Kidney tubule cell (primary cell): ENCODE measurements at places on chromosomes 13 and 19.

GRCh38 chr13:26819046-26819445 lies 58.5 kb upstream of the GPR12 start:
- no peak for DNase-seq

DNA sequence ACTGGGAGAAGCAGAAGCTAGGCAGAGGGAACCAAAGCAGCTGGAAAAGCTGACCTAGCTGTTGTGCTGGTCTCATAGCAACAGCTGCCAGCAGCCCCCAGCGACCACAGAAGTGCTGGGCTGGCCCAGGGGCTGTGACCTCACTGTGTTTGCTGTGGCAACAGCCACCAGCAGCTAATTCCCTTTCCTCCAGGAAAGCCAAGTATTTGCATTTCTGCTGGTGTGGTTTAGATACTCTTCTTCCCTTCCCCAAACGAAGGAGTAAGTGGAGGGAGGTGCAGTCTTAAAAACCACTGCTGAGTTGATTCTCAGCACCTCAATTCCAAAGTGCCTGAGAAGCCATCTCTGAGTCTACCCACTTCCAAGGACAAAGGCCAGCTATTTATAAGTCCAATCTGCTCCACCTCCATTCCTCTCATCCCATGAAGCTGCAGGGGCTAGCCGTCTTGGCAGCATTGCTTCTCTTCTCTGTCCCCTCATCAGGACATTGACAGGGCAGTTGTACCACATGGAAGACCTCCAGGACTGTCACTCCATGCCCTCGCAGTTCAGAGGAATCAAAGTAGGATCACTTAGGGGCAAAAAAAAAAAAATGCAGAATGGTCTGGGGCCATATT lies 11.5 kb upstream of the CCDC97 start:
- peak; percentile 77 for DNase-seq

GRCh38 chr13:113043931-113044330 lies 61.7 kb upstream of the F7 start:
- no peak for DNase-seq

GRCh38 chr13:108427355-108427754 lies 157.8 kb downstream of the TNFSF13B start:
- DNase-seq: no peak

DNA sequence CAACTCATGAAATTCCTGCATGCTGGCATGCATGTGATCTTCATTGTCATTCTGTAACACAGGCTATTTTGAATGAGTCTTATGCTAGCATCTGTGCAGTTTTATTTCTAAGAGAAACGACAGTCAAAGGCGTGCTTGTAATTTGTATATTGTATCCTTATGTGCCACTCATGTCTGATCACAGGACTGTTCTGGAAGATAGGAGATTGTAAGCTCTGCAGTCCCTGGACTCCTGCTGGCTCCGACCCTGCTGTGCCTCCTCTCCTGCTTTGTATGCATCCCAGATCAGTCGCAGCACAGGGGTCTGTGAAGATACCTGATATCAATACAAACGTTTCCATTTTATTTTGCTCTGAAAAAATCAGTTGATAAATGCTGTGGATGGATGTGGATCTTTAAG lies 653.1 kb downstream of the LIG4 start:
- no peak for DNase-seq

DNA sequence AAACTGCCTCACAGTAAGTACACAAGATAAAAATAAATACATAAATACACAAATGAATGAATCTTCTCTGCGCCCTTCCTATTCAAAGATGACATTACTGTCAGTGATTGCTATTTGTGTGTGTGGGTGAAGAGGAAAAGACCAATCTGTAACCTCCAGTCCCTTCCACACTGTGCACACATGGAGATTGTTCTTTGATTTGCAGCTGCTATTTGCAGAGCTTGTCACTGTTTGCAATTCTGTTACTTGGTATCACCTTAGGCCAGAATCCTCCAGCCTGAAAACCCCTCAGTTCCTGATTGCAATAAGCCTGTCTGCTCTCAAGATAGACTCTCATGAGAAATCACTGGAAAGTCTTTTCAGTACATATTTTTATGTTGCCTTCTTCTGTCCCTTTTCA lies 1314.9 kb downstream of the PCDH9 start:
- DNase-seq: no peak

GRCh38 chr13:61406275-61406674 lies 9.4 kb downstream of the PCDH20 start:
- peak; percentile 5 for DNase-seq

- no peak for DNase-seq
Observed at GRCh38 chr19:49200238-49200862, 42.8 kb downstream of the TRPM4 start.

DNA sequence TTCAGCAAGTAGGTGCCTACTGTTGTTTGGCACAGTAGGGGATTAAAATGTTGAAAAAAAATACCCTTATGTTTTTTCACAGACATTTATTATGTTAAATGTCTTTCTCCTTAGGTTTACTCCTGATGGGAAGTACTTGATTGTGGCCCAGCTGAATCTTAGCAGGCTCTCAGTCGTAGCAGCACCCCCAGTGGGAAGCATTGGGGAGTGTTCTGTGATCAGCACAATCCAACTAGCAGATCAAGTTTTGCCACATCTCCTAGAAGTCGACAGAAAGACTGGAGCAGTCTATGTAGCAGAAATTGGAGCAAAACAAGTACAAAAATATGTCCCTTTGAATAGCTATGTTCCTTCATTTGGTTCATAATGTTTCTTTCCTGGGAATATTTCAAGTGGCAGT lies 9.3 kb downstream of the NHLRC3 start:
- DNase-seq: no peak

GRCh38 chr19:9531933-9532332 lies 6.5 kb downstream of the ZNF426 start:
- DNase-seq: peak; percentile 64

DNA sequence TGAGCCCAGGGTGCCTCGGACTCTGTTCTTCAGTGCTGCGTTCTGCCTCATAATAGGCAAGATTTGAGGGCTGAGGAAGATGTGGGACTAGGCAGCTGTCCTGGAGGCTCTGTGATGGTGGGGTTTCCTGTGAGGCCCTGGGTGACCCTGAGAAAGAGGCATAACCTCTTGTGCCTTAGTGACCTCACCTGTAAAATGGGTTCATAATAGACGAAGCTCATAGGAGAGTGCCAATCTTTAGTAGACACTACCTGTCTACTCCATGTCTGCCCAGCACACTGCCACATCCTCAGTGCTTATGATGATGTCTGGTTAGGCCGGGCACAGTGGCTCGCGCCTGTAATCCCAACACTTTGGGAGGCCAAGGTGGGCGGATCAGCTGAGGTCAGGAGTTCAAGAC lies 23.4 kb downstream of the RRAS start:
- no peak for DNase-seq

DNA sequence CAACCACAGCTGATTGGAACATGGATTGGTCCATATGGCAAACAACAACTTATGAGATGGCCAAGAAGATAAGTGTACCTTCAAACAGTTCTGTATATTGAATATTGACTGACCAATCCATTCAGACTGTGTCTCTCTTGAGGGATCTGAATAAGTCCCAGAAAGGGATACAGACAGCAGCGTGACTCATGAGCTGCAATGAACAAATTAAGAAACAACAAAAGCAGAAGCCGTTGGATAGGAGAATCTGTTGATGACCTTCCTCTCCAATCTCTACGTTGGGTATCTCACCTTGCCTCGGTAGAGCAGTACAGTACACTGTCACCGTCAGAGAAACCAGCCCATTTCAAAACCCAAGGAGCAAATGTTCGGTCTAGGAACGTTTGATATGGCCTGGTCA lies 21.3 kb downstream of the MBD3L2B start:
- no peak for DNase-seq

GRCh38 chr19:14377883-14378328 lies 3.3 kb upstream of the ADGRE5 start:
- DNase-seq: no peak

- DNase-seq: no peak
Observed at GRCh38 chr19:15529774-15530372, 21.5 kb downstream of the CYP4F22 start.

DNA sequence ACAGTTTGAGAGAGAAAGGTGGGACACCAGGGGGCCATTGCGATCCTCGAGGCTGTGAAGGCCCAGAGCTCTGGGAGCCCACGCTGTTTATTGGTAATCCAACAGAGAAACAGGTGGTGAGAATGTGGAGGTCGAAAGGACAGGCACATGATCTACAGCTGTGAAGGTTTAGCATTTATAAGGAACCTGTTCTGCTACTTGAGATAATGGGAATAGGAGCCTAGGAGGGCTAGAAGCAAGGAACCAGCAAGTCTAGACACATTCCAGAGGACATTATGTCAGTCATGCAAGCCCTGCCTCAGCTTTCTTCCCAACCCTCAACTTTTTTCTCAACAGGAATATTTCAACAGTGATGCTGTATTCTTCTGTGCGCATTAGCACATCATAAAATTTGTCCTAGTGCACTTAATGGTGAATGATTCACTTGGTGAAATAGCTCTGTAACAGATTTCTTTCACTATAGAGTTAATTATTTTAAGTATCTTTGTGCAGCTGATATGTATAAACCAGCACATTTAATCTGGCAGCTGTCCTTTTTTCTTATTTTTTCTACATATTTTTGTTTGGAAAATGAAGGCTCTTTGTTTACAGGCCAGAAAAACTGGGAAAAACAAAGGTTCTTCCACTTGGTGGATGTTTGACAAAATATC lies 25.4 kb downstream of the ZNF90 start:
- DNase-seq: peak; percentile 91

DNA sequence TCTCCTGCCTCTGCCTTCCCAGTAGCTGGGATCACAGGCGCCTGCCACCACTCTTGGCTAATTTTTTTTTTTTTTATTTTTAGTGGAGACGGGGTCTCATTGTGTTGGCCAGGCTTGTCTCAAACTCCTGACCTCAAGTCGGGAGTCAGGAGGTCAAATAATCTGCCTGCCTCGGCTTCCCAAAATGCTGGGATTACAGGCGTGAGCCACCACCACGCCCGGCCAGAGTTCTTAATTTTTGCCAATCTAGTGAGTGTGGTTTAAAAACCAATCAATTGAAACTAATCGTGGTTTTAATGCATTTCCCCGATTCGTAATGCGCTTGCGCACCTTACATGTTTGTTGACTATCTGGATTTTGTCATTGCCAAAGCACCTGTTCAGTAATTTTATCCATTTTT lies 37.0 kb downstream of the SKA3 start:
- no peak for DNase-seq

DNA sequence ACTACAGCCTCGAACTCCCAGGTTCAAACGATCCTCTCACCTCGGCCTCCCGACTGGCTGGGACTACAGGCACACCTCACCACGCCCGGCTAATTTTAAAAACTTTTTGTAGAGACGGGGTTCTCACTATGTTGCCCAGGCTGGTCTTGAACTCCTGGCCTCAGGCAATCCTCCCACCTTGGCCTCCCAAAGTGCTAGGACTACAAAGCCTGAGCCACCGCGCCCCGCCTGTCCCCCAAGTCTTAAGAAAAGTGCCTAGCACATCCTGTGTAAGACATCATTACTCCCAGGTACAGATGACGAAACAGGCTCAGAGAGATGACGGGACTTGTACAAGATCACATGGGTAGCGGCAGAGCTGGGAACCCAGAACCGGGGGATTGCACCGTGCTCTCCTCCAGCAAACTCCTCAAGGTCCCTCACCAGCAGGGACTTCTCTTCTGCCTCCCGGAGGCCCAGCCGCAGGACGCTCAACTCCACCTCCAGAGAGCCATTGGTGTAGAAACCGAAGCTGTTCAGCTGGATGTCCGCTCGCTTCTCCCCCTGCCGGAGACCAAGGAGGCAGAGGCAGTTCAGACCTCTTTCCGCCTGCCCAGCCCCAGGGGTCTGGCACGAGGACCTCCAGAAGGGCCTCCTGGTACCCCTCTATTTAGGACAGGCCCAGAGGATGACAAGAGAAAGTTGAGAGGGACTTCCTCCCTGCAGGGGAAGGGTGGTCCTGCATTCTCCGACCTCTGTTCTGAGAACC lies 1.0 kb downstream of the GPR108 start:
- peak; percentile 88 for DNase-seq

DNA sequence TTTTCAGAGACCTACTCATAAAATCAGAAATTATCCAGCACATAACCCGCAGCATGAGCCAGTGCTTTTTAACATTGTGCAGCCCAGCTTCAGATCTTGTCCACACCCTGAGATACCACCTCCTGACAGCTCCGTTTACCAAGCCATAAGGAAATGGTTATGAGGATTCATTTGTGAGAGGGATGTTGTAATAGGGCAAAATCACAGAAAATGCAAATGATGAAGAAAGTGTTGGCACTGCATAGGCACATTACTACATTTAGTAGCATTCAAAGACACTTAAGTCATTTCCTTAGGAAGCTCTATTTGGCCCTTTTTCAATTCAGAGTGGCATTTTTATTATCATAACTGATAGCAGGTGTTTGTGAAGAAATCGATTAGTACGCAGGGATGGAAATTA lies 277.5 kb downstream of the DNAJC15 start:
- no peak for DNase-seq

DNA sequence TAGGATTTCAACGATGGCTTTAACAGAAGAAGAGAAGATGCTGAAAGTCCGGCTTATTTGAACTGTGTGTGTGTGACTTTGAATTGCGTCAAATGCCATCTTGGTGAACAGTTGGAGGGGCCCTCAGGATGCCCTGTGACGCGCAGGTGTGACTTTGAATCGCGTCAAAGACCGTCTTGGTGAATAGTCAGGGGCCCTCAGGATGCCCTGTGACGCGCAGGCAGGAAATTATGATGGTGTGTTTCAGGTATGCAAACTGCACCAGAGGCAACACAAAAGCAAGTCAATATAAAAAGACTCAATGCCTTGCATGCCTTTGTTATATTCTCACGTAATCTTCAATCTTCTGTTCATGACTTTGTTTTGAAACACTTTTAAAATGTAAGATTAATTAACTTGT lies 29.2 kb downstream of the ATP11A start:
- peak; percentile 22 for DNase-seq

- DNase-seq: no peak
Observed at GRCh38 chr13:67155898-67156722, 74.0 kb downstream of the PCDH9 start.

DNA sequence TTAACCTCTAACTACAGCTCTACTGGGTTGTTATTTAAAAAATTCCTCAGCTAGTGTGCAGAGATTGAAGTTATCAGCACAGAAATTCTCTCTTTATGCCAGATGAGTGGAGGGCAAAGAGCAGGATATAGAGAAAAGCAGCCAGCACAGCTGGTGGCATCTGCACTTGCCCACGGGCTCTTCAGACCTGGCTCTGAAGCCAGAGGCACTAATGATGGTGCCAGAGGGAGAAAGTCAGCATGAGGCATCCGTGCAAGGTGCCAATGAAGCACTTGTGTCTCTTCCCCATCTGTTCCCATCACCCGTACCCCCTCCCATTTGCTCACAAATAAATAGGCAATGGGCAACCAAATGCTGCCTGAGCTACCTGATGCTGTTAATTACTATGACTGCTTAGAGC lies 138.9 kb downstream of the OLFM4 start:
- no peak for DNase-seq
